ENCODE measurements at places on chromosomes 4 and X.

GRCh38 chrX:153777261-153778090, 3.4 kb upstream of the SRPK3 start:
- DNase-seq, result no peak

DNA sequence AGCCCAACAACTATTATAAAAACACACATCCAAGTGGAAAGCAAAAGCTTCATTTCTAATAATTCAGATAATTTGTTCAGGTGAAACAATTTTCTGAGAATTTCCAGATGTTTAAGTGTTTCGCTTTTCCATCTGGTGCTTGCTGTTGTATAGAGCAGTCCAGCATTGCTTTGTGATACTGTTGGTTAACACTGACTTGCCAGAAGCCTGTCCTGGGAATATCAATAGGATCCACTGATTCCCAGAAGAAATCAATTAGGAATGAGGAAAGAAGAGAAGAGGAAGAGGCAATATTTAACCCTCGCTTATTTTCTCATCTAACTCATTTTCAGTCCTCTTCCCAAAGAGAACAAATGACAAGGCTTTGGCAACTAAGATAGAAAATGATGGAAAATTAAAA, 94.9 kb upstream of the DDIT4L start:
- DNase-seq, result no peak

- no peak for DNase-seq
These were observed 6.1 kb upstream of the HCCS start for GRCh38 chrX:11105080-11105479.

- DNase-seq, result no peak
These were observed 119.8 kb upstream of the PDLIM3 start for GRCh38 chr4:185654965-185655554.

DNA sequence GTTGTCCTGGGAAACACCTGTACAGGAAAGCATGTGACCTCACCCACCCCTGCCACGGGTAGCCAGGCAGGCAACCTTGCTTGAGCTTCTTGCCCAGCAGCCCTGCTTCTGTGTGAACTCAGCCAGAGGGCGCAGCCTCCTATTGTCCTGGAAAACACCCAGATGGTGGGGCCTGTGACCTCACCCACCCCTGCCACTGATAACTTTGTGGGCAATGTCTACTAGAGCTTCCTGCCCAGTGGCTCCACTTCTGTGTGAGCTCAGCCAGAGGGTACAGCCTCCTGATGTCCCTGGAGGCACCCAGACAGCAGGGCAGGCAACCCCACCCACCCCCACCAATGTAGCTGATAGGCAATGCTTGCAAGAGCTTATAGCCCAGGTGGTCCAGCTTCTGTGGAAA, 146.3 kb downstream of the DTHD1 start:
- DNase-seq, result no peak

DNA sequence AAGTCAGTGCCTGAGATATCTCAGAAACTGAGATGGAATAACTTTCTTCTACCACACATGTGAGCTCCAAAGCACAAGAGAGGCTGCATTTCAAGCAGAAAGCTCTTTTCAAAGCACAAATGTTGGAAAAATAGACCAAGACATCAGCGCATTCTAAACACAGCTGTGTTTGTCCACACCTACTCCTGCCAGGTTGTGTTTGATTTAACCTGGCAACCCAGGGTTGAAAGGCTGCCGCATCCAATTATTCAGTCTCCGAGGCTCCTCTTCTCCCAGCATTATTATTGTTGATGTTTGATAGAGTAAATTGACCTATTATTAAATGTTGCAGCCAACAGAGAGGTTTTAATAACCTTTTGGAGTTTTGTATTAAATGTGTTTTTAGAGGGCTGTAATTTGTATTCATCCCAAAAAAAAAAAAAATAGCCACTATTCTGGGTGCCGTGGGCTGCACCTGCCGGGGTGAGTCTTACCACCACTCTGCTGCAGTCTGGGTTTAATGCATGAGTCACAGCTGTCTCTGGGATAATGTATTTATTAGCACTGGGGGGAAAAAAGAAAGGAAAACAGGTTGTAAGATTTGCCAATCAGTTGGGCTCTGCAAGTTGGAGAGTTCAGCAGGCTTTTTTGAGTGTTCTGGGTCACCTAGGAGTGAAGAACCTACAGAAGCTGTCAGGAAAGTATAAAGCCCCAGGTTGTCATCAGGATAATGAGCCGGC, 105.2 kb upstream of the NOCT start:
- no peak for DNase-seq

DNA sequence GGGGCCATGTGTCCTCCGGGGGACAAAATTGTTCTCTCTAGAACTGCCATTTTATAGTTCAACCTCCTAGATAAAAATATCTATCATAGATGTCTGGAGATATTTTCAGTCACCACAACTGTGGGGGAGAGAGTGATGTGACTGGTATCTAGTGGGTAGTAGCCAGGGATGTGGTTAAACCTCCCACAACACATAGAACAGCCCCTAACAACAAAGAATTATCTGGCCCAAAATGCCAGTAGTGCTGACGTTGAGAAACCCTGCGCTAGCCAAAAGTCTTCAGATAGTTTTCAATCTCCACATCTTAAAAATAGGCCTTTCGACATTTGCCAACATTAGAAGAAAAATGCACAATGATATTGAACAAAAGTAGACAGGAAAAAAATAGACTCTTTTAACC, 19.0 kb upstream of the SUPT20HL2 start:
- DNase-seq, result no peak

DNA sequence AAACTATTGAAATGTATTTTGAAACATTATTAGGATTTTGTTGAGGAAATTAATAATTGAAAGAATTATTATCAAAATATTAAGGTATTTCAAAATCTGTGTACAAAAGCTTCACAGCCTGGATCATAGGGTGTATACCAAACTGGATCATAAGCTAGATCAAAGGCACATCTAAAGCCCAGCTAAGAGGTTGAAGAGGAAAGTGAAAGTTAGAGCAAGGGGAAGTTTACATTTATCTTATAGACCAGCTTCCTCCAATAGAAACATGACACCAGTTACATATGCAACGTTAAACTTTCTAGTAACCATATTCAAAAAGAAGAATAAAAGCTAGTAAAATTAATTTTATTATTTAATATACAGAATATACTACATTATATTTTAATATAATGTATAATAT, 227.2 kb upstream of the BMP3 start:
- no peak for DNase-seq

DNA sequence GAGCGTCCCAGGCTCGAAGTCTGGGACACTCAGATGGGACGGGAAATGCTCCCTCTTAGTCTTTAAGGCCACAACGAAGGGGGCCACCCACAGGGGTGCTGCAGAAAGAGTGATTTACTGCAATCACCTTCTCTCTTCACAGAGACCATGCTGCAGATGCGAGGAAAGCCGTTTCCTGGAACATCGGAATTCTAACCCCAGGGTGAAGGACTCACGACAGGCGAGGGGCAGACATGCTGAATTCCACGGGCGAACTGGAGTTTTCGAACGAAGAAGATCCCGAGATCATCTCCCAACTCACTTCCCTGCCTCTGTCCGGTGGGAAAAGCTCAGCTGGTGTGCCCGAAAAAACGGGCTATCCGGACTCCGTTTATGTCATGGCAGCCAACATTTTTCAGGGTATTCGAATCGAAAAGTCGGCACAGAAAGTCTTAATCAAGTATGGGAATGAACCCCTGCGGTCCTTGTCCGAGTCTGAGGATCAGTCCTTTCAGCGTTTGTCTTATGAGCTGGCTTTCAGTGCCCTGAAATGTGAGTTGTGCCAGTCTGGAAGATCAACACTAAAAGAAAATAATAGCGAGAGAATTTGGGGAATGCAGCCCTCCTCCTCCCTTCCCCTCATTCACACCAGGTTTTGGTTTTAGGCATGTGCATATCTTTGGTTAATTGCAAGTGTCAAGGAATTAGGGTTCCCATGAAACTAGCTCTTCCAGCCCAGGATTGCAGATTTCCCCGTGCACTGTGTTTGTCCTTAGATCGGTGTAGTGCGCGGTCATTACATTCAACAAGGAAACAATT, 905 bp downstream of the NSUN7 start:
- DNase-seq, result no peak

DNA sequence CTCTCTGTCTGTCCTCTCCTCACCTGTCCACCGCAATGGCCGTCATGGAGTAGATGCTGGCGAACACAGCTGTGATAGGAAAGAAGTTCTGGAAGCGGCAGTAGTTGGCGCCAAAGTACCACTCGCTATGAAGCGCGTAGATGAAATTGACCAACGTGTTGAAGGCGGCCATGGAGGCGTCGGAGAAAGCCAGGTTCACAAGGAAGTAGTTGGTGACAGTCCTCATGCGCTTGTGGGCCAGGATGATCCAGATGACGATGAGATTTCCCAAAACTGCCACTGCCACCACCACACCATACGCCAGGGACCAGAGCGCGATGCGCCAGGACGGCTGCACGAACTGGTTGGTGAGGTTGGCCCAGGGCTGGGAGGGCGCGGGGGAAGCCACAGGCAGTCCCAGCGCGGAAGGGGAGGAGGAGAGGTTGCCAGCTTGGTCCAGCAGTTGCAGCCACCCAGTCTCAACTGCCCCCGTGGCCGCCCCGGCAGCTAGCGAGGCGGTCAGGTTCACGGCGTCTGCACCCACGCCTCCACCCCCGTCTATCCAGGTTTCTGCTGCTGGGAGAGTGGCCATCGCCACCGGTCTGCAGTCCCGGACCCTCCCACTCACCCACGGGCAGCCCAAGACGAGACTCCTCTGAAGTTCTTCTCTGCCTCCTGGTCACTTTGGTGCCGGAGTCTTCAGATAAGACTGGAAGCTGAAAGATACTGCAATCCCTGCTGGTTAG, 518 bp downstream of the TACR3 start:
- no peak for DNase-seq

GRCh38 chrX:137031517-137032340, 2.1 kb downstream of the GPR101 start:
- DNase-seq, result no peak

GRCh38 chrX:71292669-71293365, 8.7 kb upstream of the ITGB1BP2 start:
- DNase-seq, result no peak

DNA sequence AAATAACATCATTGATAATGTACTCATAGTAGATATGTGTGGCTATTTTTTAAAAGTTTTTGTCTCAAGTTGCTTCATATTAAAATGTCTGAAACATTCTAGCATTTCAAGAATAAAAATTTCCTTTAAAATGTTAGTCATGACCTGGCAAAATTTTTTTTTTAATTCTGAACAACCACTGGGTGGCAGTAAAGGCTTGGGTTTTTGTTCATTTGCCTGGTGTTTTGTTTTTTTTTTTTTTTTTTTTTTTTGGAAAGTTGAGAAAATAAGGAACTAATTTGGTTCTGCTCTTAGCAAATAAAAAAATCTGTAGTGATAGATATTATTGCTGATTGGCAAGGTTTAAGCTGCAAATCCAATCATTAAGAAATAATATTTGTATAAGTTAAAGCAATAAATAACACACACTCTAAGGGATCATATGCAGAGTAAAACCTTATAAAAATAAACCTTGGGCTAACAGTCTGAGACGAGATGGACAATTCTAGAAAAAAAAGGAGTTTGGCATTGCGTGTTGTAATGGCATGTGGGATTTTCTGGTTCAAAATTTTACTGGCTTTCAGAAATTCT, 81.4 kb downstream of the CEP44 start:
- DNase-seq, result no peak

DNA sequence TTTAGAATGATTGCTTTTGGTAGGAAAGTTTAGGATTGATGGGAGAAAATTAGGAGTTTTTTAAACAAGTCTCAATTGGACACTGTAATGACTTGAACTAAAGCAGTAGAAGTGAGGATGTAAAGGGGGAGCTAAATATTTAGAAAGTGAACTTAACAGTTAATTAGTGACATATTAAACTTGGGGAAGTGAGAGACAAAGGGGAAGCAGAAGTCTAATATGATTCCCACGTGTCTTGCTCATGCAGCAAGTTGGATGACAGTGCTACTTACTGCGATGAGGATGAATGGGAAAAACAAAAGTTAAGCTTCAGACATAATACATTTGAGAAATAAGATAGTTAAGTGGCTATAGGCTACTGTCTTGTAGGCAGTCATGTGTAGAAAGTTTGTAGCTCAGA, 110.4 kb downstream of the RPA4 start:
- DNase-seq, result no peak

DNA sequence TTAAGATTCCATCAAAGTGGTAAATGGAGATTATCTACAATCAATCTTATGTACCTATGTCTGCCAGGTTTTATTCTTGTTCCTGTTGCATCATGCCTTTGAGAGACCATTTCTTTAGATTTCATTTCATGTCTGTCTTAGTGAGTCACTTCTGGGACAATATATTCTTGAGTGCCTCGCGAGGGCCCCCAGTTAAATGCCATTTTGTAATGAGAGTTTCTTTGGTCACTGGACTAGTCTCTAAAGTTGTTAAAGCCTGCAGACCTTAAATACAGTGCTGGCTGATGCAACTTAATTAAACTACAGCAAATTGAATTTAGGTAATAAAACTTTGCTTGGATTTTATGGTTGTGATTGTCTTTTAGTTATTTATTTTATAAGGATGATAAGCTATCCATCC, 87.2 kb upstream of the PITX2 start:
- DNase-seq, result no peak

DNA sequence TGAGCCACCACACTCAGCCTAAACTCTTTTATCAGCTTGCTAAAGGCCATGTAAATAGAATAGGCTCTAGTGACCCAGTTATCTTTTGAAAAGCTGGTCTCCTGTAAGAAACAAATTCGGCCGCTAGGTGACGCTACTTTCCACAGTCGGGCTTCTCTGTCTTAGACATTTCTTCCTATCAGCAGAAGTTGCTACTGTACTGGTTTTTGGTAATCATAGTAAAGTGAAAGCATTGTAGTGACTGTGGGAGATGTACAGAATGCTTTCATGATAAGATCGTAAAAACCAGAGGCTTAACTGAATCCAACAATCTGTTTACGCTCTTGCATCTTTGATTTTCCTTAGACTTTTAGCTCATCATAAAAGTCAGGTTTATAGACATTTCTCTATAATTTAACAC, 82.6 kb downstream of the GK start:
- peak; percentile 60 for DNase-seq

- DNase-seq, result no peak
These were observed 592.2 kb downstream of the SMARCA1 start for GRCh38 chrX:128931071-128931470.

GRCh38 chrX:10108288-10108687, 48.5 kb upstream of the CLCN4 start:
- no peak for DNase-seq

GRCh38 chr4:189780391-189780790, 160.3 kb upstream of the FRG1 start:
- no peak for DNase-seq

DNA sequence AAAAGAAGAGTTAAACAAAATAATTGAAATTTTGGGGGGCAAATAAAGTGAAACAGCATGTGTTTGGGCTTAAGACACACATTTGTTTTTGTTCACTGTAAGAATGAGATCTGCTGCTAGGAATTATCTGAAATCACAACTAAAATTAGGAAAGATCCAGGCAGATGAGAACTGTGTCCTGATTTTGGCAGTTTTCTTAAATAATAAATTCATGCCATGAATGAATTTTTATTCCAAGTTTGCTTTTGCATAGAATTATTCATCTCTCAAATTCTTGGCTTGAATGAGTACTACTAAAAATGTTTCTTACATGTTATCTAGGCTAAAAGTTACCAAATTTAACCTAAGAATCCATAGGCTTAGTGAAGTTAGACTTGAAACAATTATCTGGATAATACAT, 321.7 kb downstream of the ANK2 start:
- no peak for DNase-seq

Data from stimulated activated CD8-positive, alpha-beta memory T cell treated with anti-CD3 and anti-CD28 coated beads, Interleukin-2, amount 100 ng/mL, for 48 hours (primary cell).